ENCODE measurements at places on chromosomes 13 and 19. TPM values are rescaled to one million over a fixed set of nuclear protein-coding genes. Genes with fewer than 3 reads are reported as not detected.

Gene MAP4K1
- 1.8 TPM for total RNA-seq

- DNase-seq: no peak
Measured at GRCh38 chr13:111508902-111509509, 188.6 kb downstream of the TEX29 start.

DNA sequence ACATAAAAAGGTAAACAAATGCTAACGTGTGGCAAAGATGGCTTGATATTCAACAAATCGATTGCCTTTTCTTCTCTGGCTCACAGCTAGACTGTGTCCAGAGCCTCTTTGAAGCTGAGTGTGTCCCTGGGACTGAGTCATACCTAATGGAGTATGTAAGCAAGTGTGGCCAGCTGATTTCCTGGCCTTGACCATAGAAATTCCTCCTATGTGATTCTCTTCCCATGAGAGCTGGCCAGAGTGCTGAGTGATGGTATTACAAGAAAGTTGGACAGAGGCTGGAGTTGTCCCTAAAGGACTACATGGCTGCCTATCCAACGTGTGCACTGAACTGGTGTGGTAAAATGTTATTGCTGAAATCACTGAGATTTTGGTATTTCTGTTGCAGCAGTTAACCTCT lies 320.1 kb upstream of the SLC10A2 start:
- DNase-seq: no peak

Gene AMER2
- not detected for total RNA-seq

- DNase-seq: no peak
Measured at GRCh38 chr19:4012092-4012974, 4.8 kb downstream of the PIAS4 start.

DNA sequence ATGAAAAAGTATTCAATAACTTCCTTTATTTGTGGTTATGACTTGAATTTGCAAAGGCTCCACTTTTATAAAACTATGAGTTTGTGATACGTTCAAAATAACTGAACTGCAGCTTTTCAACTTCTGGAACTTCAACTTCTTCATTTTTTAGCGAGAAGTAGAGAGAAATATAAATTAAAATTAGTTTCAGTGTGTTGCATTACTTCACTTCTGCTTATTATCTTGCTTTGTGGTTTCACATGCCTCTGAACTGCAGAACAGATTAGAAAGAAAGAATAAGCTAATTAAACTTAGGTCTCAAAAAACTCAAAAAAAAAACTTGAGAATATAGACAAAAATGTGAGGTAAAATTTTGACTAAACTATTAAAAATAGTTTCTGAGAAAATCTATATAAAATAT lies 1073.4 kb downstream of the PCDH17 start:
- DNase-seq: no peak

GRCh38 chr13:112574416-112574815 lies 13.5 kb downstream of the TUBGCP3 start:
- DNase-seq: no peak

GRCh38 chr19:49432141-49433073 lies 7.2 kb downstream of the GFY start:
- no peak for DNase-seq

DNA sequence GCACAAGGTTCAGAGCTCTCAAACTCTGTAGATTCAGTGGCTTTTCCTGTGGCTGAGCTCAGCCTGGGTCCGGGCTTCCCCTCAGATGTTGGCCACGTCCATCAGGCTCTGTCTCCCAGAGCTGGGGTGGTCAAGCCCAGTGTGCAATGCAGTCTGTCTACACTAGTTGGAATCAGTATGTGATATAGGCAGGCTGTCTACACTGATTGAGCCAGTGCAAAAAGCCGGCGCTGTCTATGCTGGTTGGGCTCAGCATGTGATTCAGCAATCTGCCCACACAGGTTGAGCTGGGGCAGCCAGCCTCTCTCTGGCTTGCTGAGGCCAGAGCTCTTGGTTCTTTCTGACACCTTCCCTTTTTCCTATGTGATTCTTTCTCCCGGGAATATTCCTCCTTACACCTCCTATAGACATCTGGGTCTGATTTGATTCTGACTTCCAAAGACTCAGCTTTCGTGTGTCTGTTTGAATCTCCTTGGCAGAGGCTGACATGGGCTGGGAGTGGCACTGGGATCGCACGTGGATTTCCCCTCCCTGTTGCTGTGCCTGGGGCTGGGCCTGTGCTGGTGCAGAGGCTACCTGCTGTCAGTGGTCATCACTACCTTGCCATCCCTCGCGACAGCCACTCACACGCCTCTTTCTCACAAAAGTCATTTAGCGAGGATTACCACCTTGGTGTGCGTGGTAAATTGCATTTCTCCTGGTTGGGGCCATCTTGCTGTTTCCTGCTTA lies 9.3 kb downstream of the CHST8 start:
- DNase-seq: no peak

Gene SCEL
- total RNA-seq: not detected

- DNase-seq: peak; percentile 54
Measured at GRCh38 chr13:114064450-114065140, 67.8 kb downstream of the RASA3 start.

Data from left ventricle myocardium superior (tissue), 1 donor.